ENCODE measurements at places on chromosomes 2 and 18.

DNA sequence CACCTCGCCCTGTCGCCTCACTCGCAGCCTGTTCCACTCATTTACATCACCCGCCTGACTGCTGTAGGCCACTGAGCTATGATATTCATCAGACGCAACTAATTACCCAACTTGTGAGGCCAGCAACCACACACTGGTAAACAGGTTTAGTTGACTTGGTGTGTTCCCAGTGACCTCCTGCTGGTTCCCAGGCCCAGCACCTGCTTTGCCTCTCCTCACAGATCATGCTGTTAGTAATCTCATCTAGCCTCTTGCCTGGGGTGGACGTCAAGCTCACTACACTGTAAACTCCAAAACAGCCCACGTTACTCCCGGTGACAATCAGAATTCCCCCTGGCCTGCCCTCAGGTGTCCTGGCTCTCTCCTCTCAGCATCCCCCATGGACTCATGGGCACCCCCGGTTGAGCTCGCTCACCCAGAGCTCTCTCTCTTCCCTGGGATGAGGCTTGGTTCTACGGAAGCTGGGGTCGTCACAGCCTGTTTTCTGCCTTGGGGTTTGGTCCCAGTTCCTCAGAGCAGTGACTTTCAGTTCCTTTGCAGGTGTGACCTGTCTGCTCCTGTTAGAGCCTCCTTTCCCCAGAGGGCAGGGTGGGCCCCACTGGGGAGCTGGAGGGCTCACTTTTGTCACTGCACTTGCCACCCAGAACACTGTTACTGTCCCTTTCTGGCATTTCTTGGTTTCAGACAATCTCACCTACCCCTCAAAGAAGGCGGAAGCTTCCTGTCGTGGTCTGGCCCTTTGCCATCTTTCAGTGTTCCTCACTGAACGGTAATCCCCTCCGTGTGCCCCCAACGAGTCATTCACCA lies 40.3 kb downstream of the INPP5D start:
- peak; percentile 69 for DNase-seq

DNA sequence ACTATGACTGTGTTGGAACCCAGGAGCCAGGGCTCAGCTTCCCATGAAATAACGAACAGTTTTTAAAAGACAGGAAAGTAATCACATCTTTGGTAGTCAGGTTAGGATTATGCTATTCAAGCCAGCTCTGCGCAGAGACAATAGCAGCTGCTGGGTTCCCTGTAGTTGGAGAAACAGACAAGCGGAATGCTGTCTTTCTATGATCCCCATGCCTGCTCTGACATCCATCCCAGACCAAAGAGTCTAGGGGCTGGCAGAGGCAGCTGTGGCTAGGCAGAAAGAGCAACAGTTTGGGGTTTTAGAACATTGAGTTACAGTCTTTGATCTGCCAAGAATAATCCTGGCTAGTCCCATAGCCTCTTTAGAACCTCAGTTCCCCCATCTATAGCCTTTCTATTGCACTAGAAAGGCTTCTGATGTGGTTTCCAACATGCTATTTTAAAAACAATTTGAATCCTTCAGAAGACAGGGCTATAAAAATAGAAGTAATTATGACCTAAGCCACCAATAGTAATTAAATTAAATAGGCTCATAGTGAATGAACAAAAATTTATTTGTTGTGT lies 146.8 kb downstream of the MTX2 start:
- no peak for DNase-seq

GRCh38 chr2:1766851-1767811 lies 22.8 kb upstream of the PXDN start:
- DNase-seq, result no peak

DNA sequence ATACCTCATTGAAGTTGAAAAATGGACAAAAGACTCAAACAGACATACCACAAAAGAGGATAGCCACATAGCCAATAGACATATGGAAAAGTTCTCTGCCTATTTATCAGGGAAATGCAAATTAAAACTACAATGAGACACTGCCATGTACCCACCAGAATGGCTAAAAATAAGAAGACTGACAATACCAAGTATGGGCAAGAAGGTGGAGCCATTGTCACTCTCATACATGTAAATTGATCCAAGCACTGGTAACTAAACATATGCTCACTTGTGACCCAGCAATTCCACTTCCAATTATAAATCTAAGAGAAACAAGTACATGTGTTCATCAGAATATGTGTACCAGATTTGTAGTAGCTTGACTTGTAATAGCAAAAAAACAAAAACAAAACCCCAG lies 4.6 kb downstream of the LOXHD1 start:
- DNase-seq, result no peak

DNA sequence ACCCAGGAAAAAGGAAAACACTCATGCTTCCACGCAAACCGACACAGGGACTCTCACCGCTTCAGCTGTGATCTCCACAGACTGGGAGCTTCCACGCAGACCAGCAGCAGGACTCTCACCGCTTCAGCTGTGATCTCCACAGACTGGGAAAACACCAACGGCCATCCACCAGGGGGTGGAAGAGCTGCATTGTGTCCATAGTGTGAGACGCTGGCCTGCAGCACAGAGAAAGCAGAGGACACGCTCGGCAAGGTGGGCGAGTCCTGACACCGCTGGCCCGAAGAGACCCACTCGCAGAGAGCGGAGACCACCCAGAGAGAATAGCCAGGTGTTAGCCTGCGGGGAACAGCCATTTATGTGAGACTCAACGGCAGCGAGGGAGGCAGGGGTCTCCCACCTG lies 42.5 kb upstream of the NFATC1 start:
- DNase-seq, result no peak

DNA sequence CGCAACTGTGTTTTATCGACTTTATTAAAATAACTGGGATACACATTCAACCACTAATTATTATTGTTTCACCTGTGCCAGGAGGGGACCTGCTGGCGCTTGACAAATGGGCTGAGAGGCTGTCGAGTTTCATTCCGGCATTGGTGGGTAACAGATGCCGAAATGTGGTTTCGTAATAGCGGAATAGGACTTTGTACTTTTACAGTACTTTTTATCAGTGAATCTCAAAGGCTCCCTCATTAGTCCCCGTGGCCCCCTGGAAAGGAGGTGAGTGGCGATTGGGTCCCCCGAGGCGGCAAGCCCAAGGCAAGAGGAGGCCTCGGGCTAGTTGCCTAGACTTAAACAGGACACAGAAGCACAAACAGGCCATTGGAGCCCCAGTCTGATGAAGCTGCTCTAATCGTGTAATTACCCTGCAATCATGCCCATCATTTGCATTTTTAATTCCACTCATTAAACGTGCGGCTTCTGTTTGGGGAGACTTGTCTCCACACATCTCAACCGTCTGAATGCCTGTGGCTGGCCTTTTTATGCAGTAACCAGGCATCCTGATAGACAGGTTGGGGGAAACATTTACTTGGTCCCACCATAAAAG lies 193.2 kb downstream of the INO80D start:
- DNase-seq, result no peak

DNA sequence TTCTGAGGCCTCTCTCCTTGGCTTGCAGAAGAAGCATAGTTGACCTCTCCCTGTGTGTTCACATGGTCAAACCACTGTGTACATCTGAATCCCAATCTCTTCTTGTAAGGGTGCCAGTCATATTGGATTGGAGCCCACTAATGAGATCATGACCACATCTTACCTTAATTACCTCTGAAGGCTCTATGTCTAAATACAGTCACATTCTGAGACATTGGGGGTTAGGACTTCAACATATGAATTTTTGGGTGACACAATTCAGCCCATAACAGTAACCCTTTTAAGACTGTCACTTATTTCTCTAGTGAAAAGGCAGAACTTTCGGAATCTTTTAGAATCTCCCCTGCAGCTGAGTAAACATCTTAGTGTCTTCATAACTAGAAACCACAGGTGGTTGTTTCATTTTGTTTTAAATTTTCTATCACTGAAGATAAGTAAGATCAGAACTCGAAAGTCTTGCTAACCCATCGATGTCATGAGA lies 33.3 kb downstream of the BMP10 start:
- no peak for DNase-seq

GRCh38 chr2:165294912-165295311 lies 55.7 kb downstream of the SCN2A start:
- DNase-seq, result no peak

DNA sequence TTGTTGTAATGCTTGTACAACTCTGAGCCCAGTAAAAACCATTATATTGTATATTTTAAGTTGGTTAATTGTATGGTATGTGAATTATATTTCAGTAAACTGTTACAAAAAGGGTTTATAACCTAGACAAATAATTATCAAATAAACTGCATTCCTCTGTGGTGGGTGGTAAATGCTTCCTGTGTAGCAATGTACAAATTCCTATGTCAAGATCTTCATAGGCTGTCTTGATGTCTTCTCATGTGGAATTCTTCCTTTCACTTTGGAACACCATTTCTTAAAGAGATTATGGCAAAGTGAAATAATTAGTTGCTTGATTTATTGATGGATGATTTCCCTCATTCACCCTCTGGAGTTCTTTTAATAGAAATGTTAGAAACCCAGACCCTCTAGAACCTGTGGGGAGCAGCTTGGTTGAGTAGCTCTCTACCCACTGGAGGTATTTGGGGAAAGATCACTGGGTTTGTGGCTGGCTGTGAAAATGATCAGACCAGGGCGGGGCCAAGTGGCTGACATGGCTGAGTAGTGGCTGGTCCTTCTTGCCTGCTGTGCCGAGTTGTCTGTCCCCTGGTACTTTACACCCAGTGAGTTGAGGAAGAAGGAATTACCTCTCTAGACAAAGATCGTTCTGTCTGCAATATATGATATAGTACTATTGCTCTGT lies 22.4 kb upstream of the MGAT5 start:
- DNase-seq, result no peak

DNA sequence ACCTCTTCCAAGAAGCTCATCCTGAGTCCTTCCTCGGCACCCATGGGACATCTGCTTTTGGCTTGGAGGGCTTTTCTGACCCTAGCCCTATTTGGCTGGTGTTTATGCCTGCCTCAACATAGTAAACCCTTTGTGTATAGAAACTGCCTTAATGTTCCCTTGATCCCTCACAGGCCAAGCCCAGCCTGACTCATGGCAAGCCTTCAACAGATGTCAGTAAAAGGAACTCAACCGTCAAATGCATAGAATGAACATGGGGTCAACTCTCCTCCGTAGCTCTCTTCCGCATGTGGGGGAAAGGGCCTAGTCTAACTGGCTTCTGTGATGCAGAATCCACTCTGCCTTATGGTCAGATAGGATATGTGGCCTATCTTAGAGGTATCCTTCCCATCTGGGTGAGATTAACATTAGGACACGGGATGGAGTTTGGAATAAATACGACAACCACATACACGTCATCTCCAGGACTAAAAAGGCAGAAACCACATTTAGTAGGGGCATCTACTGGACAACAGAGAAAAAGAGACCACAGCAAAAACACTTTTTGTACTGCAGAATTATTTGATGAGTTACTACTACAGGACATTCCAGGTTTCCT lies 2.5 kb upstream of the NPAS2 start:
- DNase-seq, result no peak

DNA sequence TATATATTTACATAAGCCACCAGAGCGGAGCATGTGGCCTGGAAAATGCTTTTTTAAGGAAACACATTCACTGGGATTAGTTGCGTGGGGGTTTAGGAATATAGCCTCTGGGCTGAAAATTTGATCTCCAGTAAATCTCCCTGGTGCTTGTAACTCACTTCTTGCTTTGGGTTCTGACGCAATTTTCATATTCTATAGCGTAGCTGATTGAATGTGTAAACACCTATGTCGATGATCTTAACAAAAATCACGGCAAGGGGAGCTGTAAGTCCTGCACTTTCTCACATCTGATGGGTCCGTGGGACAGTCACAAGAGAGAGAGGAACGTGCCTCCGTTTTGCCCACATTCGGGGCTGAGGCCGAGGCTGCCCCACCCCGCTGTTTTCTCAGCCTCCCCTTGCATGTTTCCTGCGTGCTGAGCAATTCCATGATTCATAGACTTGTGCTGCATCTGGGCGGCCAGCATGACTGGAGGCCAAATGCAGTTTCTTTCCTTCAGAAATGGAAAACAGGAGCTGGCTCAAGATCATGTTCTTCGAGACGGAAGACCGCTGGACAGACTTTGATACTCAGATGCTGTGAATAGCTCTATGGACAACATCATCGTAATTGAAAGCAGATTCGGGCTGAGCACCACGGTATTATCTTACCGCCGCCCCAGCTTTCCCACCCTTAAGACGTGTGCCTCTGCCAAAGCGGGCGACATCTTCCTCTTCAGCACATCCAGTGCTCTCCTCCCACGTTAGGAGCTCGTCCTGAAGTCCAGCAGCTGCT lies 109.2 kb downstream of the TMEM18 start:
- no peak for DNase-seq
